ENCODE measurements at places on chromosomes 11 and 22.
A peak's percentile ranks its signal among the peaks of the same experiment; 100 is the strongest.

GRCh38 chr11:111209543-111210355 is 35.8 kb upstream of the POU2AF2 start:
- no peak for DNase-seq

- peak; percentile 42 for DNase-seq
Observed at GRCh38 chr22:28594797-28595462, 84.7 kb downstream of the TTC28 start.

GRCh38 chr11:35347921-35348331 is 71.4 kb downstream of the SLC1A2 start:
- no peak for DNase-seq

GRCh38 chr11:66050581-66051231 is 1.5 kb upstream of the SF3B2 start:
- DNase-seq = peak; percentile 14

GRCh38 chr11:36306888-36307287 is 10.8 kb downstream of the PRR5L start:
- no peak for DNase-seq

- DNase-seq = no peak
Observed at GRCh38 chr11:90849312-90849711, 626.5 kb upstream of the CHORDC1 start.

- DNase-seq = no peak
Observed at GRCh38 chr11:47415949-47416472, 7.6 kb downstream of the SLC39A13 start.

DNA sequence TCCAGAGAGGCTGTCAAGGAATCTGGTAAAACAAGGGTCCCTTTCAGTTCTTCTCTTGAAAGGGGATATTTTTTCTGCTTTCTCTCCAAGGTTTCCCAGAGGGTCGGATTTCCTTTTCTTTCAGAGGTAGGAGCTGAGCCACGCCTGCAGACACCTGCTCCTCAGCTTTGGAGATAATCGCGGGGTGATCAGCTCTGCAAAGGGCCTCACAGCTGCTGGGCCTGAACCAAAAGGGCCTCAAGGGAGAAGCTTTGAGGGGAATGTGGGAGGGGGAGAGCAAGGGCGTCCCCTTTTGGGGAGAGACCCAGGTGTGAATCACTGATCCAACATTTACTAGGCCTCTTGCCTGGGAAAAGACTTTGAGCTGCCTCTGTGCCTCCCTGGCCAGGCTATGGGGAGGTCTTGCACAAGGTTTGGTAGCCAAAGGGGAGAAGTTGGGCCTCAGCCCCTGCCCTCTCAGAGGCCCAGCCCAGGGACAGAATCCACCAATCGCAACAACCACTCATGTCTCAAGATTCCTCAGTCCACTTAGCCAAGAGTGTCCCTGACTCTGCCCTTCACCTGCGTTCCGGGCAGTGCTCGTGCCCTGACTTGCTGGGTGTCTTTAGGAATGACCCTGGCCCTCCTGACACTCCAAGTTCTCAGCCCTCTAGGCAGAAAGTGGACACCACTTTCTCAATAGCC is 14.0 kb upstream of the TP53I11 start:
- DNase-seq = no peak

GRCh38 chr22:39188809-39189208 is 36.3 kb upstream of the CBX7 start:
- DNase-seq = no peak

DNA sequence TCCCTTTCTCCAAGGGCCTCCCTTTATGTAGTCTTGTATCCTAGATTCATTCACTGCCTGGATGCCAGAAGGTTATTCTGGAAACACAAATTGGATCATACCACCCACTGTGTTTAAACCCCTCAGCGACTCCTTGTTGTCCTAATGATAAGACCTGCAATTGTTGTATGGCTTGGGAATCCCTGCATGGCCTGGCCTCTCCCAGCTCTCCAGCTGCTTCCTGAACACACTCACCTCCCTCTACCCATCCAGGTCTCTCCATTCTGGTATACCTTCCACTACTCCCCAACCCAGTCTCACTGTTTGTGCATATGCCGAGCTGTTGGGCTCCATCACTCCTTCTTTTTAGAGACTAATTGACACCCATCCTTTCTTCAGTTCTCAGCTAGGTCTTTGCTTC is 124.3 kb upstream of the ALX4 start:
- DNase-seq = no peak

GRCh38 chr11:44766972-44767278 is 40.2 kb downstream of the TSPAN18 start:
- no peak for DNase-seq

DNA sequence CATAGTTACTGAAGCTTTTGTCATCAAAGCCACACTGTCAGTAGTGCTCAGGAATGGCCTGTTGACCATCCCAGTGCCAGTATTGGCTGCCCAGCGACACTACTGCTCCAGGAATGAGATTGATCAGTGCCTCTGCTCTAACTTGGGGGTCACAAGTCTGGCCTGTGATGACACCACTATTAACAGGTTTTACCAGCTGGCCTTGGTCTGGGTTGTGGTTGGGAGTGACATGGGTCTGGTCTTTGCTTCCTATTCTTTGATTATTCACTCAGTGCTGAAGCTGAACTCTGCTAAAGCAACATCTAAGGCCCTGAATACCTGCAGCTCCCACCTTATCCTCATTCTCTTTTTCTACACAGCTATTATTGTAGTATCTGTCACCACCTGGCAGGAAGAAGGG is 21.5 kb downstream of the OR56B4 start:
- DNase-seq = no peak

DNA sequence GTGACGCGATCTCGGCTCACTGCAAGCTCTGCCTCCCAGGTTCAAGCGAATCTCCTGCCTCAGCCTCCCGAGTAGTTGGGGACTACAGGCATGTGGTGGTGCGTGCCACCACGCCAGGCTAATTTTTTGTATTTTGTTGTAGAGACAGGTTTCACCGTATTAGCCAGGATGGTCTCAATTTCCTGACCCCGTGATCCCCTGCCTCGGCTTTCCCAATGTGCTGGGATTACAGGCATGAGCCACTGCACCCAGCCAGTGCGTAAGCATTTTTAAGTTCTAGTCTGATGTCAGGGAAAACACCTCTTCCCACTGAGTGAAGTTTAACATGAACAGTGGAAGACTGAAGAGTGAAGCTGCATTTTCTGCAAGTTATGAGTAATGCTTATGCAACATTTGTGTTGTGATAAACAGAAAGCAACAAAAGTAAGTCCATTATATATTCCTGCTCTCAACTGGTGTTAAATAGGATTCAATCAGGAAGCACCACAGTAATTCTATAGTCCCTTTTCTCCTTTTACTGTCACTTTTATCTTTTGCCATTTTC is 1219.8 kb upstream of the RAG2 start:
- no peak for DNase-seq

- no peak for DNase-seq
Observed at GRCh38 chr11:35629914-35630313, 11.7 kb downstream of the FJX1 start.

- no peak for DNase-seq
Observed at GRCh38 chr22:49290711-49291110, 537.0 kb downstream of the BRD1 start.

- DNase-seq = peak; percentile 65
Observed at GRCh38 chr11:66068923-66069714, 953 bp upstream of the PACS1 start.

DNA sequence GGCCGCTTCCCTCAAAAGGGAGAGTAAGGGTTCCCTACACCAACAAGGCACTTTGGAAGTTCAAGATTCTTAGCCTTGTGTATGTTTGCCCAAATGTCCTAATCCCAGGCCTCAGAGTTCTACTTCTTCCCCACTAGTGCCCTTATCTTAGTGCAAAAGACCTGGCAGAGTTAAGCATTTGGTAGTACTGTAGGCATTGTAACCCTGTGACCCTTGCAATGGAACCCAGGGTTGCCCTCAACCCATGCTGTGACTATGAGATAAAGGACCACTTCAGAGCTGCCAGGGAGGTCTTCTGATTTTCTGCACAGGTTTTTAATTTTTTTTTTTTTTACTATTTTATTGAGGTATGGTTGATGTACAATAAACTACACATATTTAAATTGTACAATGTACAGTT is 65.1 kb downstream of the C11orf65 start:
- DNase-seq = no peak

DNA sequence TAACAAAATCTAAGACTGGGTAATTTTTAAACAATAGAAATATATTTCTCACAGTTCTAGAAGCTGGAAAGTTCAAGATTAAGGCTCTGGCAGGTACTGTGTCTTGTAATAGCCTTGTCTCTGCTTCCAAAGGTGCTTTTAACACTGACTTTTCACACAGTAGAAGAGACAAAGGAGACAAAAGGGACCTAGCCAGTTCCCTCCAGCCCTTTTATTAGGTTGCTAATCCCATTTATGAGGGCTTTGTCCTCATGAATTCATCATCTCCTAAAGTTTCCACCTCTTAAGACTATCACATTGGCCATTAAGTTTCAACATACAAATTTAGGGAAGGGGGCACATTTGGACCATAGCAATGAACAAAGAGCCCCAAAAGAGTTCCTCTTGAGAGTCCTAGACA is 40.7 kb downstream of the FAM181B start:
- no peak for DNase-seq

DNA sequence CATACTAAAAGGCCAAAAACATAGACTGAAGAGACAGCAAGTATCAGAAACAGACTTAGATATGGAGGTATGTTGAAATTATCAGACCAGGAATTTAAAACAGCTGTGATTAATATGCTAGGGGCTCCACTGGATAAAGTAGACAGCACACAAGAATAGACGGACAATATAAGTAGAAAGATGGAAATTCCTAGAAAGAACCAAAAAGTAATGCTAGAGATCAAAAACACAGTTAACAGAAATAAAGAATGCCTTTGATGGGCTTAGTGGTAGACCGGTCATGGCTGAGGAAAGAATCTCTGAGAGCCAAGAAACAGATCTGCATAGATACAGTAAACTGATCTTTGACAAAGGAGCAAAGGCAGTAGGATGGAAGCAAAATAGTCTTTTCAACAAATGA is 250.2 kb downstream of the SWAP70 start:
- no peak for DNase-seq

DNA sequence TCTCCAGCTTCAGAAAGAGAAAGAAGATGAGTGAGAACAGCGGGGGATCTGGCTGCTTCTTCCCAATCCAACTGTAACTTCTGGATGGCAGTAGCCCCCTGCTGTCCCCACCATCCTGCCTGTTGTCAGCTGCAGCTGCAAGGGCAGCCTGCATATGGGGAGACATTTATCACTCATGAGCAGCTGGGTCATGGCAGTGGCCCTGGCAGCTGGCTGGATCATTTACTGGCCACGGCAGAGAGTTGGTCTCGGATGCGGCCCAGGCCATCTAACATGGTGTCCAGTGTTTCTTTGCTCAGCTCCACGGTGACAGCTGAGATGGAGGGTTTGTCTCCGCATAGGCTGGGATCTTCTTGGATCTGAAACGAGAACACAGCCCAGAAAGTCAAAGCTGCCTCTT is 14.8 kb downstream of the COMMD9 start:
- DNase-seq = no peak

GRCh38 chr11:47940904-47941649 is 39.3 kb upstream of the PTPRJ start:
- DNase-seq = no peak

GRCh38 chr22:24402460-24403192 is 24.8 kb upstream of the ADORA2A start:
- peak; percentile 54 for DNase-seq

DNA sequence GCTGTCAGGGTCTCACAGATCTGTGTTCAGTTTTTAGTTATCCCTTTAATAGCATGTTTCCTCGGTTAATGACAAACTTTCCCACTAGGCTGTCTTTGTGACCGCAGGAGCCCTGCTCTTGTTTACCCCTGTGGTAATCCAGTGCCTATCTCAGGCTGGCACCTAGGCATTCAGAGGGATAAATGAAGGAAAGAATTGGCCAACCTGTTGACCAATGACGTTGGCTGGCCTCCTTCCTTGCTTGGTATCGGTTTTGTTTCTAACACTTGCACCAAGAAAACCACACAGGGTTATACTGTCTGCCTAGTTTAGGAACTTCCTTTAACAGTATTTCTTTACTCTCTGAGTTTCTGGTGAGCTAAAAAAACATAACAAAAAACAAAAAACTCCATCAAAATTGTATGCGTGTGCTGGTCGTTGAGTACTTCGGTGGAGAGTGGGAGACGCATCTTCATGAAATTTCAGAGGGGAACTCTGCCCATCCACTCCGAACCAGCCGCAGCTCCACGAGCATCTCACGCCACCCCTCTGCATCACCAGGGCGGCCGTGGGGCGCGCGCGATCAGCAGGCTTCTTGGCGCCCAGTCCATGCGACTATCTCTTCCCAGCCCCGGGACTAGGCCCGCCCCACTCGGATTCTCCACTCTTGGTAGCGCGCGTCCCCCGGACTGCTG is 563 bp upstream of the ENDOD1 start:
- DNase-seq = peak; percentile 47

GRCh38 chr22:25759825-25760231 is 17.8 kb downstream of the MYO18B start:
- no peak for DNase-seq

GRCh38 chr22:41574847-41575381 is 14.1 kb downstream of the CSDC2 start:
- no peak for DNase-seq

GRCh38 chr11:114276077-114276476 is 20.1 kb upstream of the NNMT start:
- no peak for DNase-seq

DNA sequence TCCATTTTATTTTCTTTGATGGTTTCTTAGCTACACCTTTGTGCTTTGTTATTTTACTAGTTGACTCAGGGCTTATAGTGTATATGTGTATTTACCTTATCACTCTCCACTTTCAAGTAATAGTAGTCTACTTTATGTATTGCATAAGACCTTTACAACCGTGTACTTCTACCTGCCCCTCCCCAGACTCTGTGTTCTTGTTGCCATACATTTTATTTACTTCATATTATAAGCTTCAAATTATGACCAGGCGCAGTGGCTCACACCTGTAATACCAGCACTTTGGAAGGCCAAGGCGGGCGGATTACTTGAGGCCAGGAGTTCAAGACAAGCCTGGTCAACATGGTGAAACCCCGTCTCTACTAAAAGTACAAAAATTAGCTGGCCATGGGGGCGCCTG is 28.2 kb upstream of the CTSD start:
- DNase-seq = no peak

DNA sequence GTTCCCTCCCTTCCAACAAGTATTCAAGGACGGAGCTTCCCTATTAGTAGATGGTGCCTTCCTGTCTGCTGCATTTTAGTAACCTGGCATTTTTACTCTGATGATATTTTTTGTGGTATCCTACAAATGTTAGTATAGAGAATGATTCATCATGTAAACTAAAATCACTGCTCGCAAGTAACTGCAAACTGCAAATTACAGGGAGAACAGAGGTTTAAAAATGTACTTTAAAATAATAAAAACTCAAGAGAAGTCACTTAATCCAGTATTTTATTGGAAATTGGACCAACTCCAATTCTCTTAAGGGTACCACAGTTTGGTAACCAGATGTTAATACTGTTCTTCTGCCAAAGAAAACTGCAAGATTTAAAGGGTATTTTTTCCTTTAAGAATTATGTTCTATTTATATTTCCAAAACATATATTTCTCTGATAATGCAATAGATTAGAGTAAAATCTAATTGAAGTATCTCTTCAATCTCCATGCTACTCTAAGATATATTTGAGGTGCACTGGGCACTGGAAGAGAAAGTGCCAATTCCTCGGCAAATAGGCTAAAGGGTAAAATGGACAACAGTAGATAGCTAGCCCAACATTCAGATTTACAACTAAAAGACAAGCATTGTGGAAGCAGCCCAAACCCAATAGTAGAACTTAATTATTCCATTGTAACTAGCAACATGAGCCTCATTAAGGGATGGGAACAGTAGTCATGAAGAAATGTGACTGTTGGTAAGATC is 298.0 kb downstream of the TTC28 start:
- no peak for DNase-seq

Data from GM13977 (cell line).